ENCODE measurements at places on chromosomes 7 and 10.

DNA sequence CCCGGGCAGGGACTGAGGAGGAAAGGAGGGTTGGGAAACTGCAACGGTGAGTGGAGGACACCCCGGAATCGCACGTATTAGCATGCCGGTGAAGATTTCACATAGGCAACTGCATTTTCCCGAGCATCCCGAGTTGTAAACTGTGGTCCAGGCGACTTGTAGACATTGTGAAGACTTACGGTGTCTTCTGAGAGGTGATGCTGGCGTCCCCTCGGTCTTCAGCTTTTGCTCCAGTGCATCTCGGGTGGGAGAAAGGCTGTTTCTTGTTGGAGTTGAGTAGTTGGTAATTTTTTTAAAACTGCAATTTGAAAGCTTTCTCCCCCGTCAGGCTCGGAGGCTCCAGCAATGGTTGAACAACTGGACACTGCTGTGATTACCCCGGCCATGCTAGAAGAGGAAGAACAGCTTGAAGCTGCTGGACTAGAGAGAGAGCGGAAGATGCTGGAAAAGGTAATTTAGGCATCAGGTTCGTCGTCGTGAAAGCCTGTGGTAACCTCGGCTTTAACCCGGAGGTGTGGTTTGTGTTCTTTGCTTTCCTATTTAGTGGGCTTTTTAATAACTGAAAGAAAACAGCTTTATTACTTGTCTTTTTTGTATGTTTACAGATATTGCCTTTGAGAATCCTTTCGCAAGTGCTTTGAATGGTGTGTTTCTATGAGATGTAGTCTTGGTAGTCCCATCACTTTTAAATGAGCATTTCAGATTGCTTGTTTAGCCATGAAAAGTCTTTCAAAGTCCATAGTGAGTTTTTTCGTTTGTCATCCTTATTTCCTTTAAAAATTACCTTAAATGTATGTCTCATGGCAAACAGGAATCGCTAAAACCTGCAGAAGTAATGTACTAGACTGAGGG, 687 bp downstream of the HELLS start:
- no peak for DNase-seq

DNA sequence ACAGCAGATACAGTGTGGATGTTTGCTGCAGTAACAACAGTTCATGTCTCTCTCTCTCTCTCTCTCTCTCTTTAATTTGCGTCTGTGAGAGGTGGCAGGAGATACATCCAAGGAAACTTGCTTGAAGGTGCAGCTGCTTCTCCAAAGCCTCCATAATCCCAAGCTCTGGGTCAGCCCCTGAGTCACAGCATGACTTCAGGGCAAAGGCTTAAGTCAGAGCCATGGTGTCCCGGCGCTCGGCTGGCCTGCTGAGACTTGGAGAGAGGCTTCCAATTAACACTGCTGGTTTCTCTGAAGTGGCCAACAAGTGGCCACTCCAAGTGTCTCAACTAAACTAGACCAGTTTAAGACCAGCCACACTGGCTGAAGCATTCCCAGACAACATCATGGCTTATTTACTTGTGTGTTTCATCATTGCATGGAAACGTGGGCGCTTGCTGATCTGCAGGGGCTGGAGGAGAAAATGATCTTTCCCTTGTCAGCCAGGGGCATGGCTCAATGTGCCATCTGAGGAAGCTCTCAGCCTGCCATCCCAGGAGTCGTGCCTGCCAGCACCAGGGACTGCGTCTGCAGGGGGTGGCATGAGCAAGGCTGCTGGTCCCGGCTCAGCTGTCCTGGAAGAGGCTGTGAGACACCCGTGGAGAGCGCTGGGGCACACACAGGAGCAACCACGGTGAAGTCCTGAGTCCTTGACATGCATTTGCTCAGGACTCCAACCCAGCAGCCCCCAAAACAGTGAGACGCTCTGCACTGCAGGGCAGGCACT, 254.2 kb downstream of the COBL start:
- no peak for DNase-seq

DNA sequence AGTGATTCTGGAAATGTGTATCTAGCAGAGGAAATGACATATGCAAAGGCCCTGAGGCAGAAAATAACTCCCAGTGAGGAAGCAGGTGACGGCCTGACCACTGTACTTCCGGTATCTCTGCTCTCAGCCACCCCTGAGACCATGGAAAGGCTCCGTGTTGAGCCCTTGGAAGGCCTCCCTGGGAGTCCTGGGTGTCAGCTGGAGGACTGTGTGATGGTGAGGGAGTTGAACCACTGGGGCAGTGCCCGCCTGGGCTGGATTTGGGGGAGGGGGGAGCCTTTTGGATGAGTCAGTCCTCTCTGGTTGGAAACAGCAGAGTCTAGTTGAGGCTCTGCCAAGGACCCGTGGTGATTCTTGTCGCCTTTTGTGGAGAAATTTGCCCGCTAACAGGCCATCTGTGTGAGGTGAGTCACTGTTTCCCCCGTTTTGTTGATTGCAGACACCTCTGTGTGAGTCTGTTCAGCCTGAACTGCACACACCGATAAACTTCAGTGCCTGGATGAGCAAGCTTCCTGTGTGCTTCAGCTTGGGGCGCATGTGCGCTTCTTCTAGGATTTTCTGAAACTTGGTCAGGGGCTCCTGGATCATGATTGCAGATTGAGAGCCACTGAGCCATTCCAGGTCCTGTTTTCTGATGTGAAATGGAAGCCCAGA, 98.6 kb downstream of the GRK5 start:
- DNase-seq = peak; percentile 72

DNA sequence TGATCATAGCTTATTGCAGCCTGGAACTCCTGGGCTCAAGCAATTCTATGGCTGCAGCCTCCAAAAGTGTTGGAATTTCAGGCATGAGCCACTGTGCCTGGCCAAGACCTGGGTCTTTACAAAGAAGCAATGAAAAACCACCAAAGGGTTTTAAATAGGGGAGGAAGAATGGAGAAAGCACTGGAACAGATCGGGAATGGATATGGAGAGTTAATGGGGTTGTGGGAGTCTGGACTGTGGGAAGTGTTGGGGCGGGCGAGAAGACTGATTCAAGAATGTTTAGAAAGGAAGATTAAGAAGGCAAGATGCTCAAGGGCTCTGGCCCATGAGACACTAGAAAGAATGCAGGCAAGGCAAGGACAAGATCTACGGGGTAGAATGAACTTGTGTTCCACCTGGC, 98.5 kb downstream of the CARD11 start:
- no peak for DNase-seq

DNA sequence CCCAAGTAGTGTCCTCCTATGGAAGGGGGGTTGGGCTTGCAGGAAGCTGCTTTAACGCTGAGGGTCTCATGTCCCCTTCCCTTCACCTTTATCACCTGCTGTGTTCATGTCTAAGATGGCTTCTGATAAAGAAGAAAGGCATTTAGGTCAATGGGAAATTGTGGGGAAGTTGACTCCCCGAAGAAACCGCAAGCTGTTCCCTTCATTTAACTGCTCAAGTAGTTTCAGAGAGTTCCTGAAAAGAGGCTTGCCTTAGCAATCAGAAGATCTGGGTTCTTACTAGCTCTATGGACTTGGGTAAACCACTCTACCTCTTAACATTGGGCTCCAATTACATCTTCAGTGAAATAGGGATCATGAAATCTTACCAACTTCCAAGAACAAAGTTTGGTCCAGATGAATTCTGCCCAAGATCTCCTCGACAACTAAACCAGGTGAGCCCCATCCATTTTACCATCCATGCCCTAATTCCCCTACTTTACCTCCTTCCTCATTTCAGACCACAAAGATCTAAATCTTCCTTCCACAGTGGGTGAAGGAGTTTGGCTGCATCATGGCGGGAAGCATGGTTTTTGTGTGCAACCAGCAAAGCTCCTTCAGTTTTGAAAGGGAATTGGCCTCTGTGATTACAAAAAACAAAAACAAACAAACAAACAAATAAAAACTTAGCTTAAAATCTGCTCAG, 30.4 kb upstream of the UCN3 start:
- DNase-seq = no peak

DNA sequence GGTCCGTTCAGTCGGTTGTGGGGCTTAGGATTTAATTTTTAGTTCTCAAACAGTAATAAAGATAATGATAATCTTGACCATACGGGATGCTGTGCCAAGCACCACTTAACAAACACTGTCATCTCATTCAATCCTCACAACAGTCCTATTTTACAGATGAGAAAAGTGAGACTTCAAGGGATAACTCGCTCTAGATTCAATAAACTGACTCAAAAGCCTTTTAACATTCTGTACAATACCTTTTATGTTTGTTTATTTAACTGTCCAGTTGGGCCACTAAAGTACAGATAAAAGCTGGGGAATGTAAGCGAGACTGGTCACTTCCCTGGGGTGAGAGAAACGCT, 437 bp upstream of the CFAP69 start:
- no peak for DNase-seq

DNA sequence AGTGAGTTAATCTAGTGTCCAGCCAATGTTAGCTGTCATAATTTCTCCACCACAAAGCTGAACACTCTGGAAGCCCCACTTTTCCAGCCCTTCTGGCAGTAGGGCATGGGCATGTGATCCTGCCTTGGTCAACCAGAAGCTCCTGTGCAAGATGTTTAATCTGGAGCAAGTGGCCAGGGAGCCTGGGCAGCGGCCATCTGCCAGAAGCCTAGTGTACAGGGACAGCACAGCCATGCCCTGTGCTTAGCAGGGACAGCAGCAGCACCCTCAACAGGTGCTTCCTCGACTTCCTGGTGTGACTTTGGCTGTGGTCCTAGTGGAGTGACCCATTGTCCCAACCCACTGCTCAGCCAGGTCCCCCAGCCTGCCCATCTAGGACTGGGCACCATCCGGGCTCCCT, 10.3 kb downstream of the RBP3 start:
- no peak for DNase-seq

GRCh38 chr7:155190688-155191087, 107.0 kb upstream of the INSIG1 start:
- peak; percentile 63 for DNase-seq

DNA sequence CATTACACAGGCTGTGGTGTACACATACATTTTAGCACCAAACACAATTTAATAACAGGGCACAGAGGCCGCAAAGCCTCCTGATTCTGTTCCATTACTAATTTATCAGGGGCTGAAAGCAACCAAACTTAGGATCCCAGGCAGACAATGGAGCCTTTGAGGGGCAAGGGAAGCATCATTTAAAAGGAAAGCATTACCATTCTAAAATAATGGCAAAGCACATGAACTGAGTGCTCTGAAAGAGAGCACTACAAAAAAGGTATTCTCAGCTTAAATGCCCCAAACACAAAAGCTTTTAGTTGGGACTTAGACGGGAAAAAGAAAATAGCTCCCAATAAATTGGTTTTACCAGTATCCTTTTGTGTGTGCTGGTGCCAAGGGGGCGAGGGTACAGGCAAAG, 282.0 kb upstream of the ETV1 start:
- DNase-seq = no peak
